ENCODE measurements at places on chromosomes 12 and 14. TPM values are rescaled to one million over a fixed set of nuclear protein-coding genes. Genes with fewer than 3 reads are reported as not detected.

The PPP2R5C gene
- 170 TPM for total RNA-seq

The CKB gene
- total RNA-seq = 14.0 TPM

DNA sequence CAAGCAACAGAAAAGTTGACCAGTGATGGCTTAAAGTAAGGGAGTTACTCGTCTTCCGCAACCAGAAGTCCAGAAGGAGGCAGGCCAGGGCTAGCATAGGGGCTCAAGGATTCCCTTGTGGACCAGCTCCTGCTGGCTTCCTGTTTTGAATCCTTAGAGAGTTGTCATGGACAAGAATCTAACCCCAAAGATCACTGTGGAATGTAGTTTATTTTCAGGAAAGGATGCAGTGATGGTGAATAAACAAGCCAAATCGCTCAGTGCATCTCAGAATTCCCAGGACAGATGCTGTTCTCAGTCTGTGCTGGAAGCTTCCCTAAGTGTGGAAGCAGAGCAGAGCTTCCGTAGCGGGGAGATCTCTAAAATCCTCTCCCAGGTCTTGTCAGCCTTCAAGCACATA, 311.3 kb downstream of the C12orf75 start:
- H3K27ac ChIP-seq = no peak overlapping the region
- DNase-seq = no peak
- no peaks in the 10 kb centered on the region for H3K4me1 ChIP-seq
- no peak overlapping the region for H3K4me3 ChIP-seq
- H3K27me3 ChIP-seq = no peaks in the 10 kb centered on the region
- H3K36me3 ChIP-seq = no peaks in the 10 kb centered on the region

DNA sequence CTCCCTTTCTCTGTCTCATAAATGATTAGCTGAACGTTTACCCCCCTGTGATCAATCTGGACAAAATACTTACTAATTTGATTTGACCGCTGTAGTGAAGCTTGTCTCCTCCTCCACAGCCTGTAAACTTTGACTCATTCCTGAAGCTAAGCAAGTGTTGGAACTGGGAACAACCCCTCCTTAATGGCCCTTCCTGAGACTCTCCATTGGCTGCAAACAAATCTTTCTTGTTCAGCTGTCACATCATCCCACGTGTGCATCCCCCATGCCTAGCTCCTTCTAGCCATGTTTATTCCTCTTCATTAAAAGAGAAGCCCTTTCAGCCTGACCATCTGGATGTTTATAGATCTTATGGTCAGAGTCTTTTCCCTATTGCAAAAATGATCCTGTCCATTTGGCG, 281.2 kb downstream of the RGS6 start:
- no peak overlapping the region for H3K4me3 ChIP-seq
- peaks cover 10% of the 10 kb centered on the region for H3K27me3 ChIP-seq
- no peaks in the 10 kb centered on the region for H3K36me3 ChIP-seq

GRCh38 chr12:3921526-3921925, 48.3 kb upstream of the PARP11 start:
- no peaks in the 10 kb centered on the region for H3K36me3 ChIP-seq
- DNase-seq = no peak
- H3K4me3 ChIP-seq = no peak overlapping the region
- H3K27ac ChIP-seq = no peak overlapping the region
- H3K27me3 ChIP-seq = peaks cover 20% of the 10 kb centered on the region

GRCh38 chr14:24708684-24709083, 74.7 kb upstream of the GZMB start:
- H3K4me1 ChIP-seq = peaks cover 1% of the 10 kb centered on the region
- DNase-seq = no peak
- H3K36me3 ChIP-seq = no peaks in the 10 kb centered on the region
- no peaks in the 10 kb centered on the region for H3K27me3 ChIP-seq

GRCh38 chr12:88600272-88600671, 20.0 kb upstream of the KITLG start:
- no peak overlapping the region for H3K27ac ChIP-seq
- H3K36me3 ChIP-seq = no peaks in the 10 kb centered on the region
- no peaks in the 10 kb centered on the region for H3K27me3 ChIP-seq

GRCh38 chr14:73180385-73180805, 44.1 kb downstream of the PSEN1 start:
- peaks cover 3% of the 10 kb centered on the region for H3K4me1 ChIP-seq
- H3K4me3 ChIP-seq = no peak overlapping the region
- H3K36me3 ChIP-seq = peaks cover 27% of the 10 kb centered on the region
- no peak overlapping the region for H3K27ac ChIP-seq
- DNase-seq = no peak

- no peak overlapping the region for H3K4me3 ChIP-seq
- H3K27me3 ChIP-seq = no peaks in the 10 kb centered on the region
- no peak overlapping the region for H3K27ac ChIP-seq
- no peaks in the 10 kb centered on the region for H3K36me3 ChIP-seq
These were observed 108.5 kb downstream of the SRGAP1 start for GRCh38 chr12:63952995-63953394.
